ENCODE measurements at places on chromosomes 7 and 10.
A peak's percentile ranks its signal among the peaks of the same experiment; 100 is the strongest.

DNA sequence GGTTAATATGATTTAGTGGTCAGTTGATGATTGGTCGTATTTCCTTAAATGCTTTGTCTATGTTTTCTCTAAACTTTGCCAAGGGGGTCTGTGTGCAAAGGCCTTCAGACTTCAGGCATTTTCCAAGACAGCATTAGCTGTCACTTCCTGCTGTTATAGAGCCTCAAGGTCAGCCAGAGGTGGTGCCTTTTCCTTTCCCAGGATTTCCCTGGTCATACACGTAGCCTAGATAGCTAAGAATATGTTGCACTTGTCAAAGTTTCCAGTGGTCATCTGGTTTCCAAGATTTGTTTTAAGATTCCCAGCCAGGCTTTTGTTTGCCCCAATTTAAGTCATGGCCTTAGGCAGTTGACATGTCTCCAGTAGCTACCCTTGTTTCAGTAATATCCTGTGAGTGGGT is 133.2 kb upstream of the IGFBP3 start:
- DNase-seq = no peak

GRCh38 chr7:27875061-27875460 is 135.1 kb downstream of the TAX1BP1 start:
- DNase-seq = no peak

DNA sequence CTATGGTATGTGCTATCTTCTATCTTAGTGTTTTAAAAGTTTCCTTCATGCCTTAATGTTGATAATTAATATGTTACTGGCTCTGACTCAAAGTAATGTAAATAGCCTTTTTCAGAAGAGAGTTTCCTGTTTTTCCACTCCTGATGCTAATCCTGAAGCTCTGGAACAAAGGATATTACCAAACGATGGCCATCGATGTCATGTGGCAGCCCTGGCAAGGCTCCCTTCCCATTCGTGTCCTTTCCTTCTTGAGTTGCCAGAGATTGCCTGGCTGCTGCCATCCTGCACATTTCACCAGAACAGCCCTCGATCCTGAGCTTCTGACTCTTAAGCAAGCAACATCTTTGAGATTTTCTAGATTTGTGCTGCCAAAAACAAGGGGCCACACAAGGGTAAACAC is 46.0 kb downstream of the RNF133 start:
- peak; percentile 73 for DNase-seq

DNA sequence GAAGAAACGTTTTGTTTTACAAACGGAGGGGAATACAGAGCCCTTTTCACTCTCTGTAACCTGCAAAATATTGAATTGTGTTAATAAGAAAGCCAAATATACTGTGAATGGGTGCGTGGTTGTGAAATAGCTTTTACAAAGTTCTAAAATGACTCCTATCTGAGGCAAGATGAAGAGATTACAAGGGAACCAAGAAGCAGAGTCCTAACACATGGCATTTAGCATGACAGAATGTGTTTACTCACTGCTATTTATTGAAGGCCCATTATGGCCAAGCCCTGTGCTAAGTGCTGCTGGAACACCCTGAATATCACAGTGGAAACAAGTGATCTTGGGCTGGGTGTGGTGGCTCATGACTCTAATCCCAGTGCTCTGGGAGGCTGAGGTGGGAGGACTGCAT is 12.9 kb downstream of the JCAD start:
- no peak for DNase-seq

DNA sequence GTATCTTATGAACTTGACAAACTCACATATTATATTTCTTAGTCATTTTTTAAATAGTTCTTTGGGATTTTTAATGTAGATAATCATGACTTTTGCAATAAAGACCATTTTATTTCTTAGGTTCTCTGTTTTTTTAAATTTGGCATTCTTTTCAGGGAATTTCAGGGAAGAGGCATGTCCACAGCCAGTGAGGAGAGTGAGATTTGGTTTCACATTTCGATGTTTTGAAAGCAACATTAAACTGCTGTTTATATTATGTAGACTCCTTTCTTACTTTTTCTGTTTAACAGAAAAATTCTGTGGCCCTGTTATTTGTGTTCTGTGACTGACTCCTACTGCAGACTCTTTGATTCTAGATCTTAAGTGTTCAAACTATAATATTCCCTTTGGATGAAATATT is 153.7 kb downstream of the FAM107B start:
- DNase-seq = no peak

- no peak for DNase-seq
Observed at GRCh38 chr7:107233174-107233573, 64.4 kb downstream of the HBP1 start.

GRCh38 chr7:148720472-148720871 is 21.8 kb downstream of the CUL1 start:
- no peak for DNase-seq

DNA sequence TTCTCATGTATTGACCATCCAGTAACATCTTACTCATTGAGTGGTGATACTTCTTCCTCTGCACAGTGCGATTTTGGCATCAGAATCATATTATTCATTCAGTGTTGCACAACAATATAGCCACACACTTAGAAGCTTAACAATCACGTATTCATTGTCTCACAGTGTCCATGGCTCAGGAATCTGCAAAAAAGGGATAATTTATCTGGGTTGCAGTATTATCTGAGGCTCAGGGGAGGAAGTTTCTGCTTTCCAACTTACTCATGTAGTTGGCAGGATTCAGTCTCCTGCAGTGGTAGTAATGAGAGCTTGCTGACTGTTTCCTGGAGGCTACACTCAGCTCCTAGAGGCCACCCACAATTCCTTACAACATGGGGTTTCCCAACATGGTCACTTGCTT is 803.6 kb downstream of the SORCS1 start:
- no peak for DNase-seq

GRCh38 chr10:92278996-92279696 is 11.7 kb downstream of the CPEB3 start:
- DNase-seq = no peak

GRCh38 chr10:20746856-20747255 is 150.3 kb downstream of the NEBL start:
- no peak for DNase-seq

DNA sequence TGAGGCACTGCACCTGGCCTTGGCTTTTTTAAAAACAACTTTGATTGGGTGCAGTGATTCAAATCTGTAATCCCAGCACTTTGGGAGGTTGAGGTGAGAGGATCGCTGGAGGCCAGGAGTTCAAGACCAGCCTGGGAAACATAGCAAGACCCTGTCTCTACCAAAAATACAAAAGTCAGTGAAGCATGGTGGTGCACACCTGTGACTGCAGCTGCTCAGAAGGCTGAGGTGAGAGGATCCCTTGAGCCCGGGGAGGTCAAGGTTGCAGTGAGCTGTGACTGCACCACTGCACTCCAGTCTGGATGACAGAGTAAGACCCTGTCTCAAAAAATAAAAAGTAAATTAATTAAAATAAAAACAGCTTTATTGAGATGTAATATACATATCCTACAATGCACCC is 84.9 kb downstream of the NPTX2 start:
- DNase-seq = no peak

DNA sequence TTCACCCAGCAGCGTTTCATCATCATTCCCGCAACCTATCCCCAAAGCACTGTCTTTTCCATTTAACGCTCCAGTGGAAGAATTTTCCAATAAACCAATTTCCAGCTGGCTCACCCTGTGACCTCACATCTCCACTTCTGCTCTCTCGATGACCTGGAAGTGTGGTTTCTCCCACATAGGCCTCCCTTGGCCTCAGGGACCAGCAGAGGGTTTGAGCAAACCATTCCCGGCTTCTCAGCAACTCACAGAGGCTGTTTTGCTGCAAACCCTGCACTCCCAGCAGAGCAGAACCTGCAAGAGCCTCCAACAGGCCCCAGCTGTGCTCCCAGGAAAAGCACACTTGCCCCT is 523.0 kb upstream of the FOXK1 start:
- DNase-seq = no peak

DNA sequence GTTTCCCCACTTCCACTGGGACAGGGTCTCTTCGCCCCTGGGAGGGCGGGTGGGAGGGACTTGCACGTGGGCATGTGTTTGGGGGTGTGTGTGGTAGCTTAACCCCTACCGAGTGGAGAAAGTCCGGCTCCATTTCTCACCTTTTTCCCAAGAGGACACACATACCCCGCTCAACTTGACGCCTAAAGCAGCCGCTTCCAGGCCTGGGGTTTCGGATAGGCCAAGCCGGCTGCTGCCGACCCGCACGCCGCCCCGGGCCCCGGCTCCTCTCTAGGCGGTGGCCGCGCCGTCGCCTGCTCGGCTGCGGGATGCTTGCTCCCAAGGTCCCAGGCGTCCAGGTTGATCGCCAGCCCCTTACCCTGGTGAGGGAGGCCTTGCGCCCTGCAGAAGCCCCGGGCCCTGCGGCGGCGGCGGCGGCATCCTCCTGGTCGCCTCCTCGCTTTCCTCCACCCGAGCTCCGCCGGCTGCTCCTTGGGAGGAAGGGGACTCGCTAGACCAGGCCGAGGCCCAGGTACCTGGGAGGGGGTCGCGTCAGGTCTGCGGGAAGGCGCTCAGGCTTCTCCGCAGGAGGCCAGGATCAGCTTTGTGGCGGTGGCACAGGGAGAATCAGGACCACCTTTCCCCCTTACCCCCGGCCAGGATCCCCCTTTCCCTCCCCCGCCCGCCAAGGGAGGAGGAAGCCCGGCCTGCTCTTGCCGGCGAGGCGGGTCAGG is 3.2 kb upstream of the GATA3 start:
- no peak for DNase-seq

- DNase-seq = no peak
Observed at GRCh38 chr10:115976342-115976741, 296.7 kb downstream of the GFRA1 start.

- DNase-seq = no peak
Observed at GRCh38 chr10:23543691-23544380, 105.0 kb downstream of the OTUD1 start.

GRCh38 chr7:25545124-25546008 is 317.1 kb upstream of the NPVF start:
- DNase-seq = no peak

DNA sequence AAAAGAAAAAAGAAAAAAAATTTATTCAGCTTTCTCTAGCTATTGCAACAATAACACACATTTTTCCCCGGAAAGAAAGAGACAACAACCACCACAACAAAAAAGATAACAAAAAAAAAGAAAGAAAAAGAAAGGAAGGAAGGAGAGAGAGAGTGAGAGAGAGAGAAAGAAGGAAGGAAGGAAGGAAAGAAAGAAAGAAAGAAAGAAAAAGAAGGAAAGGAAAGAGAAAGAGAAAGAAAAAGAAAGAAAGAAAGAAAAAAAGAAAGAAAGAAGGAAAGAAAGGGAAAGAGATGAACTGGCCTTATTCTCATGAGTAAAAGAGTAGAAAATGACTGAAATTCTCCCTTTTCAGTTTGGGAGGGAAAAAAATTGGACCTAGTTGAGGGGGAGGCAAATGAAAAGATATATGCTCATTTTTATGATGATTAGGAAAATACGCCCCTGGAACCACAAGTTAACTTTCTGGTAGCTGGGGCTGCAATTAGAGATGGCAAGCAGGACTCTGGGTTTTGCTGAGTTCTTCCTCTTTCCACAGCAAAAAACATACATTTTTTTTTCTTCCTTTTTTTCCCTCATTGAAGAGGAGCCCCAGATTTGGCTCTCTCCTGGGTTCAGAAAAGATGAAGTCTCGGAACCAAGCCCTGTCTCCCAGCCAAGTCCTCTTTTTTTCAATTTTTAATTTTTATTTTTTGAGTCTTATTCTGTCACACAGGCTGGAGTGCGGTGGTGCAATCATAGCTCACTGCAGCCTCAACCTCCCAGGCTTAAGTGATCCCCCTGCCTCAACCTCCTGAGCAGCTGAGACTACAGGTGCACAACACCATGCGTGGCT is 12.6 kb upstream of the PRDX3 start:
- DNase-seq = no peak
